ENCODE measurements at places on chromosomes 2 and 18.

- no peak overlapping the region for H3K4me3 ChIP-seq
- H3K36me3 ChIP-seq: no peaks in the 10 kb centered on the region
- H3K27me3 ChIP-seq: peaks cover 9% of the 10 kb centered on the region
Observed at GRCh38 chr2:152247337-152247695, 71.8 kb upstream of the STAM2 start.

- DNase-seq: no peak
- no peaks in the 10 kb centered on the region for H3K36me3 ChIP-seq
- H3K27me3 ChIP-seq: peaks cover 28% of the 10 kb centered on the region
- peaks cover 3% of the 10 kb centered on the region for H3K4me1 ChIP-seq
Observed at GRCh38 chr18:37391698-37392548, 173.7 kb downstream of the CELF4 start.

DNA sequence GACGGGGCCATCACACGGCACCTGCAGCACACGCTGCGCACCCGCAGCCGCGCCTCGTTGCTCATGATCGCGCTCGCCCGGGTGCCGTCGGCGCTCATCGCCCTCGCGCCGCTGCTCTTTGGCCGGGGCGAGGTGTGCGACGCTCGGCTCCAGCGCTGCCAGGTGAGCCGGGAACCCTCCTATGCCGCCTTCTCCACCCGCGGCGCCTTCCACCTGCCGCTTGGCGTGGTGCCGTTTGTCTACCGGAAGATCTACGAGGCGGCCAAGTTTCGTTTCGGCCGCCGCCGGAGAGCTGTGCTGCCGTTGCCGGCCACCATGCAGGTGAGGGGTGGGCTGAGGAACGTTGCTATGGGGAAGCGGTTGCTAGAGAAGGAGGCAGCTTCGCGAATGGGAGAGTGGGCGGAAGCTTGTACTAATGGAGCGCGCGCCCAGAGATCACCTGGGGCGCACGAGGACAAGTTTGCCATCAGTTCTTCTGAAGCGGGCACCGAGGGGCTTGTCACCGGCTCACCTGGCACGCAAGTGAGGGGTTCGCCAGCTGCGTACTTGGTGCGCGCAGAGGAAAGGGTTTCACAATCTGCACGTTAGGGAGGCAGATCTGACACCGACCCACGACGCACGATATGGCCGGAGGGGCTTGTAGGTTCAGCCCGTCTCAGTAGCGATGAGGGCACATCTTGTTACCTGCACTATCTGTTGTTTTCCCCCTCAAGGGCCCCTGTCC lies 45.6 kb downstream of the DDX18 start:
- H3K27me3 ChIP-seq: peaks cover 8% of the 10 kb centered on the region
- DNase-seq: no peak
- H3K4me3 ChIP-seq: no peak overlapping the region
- H3K27ac ChIP-seq: no peak overlapping the region

GRCh38 chr2:220949466-220949865 lies 622.6 kb downstream of the EPHA4 start:
- no peak overlapping the region for H3K4me3 ChIP-seq
- no peak overlapping the region for H3K27ac ChIP-seq
- H3K4me1 ChIP-seq: peaks cover 2% of the 10 kb centered on the region
- no peaks in the 10 kb centered on the region for H3K36me3 ChIP-seq
- peaks cover 3% of the 10 kb centered on the region for H3K27me3 ChIP-seq

GRCh38 chr2:95206096-95206495 lies 1.2 kb upstream of the ZNF892 start:
- peaks cover 23% of the 10 kb centered on the region for H3K36me3 ChIP-seq
- peak overlapping the region; percentile 92 for H3K27ac ChIP-seq
- H3K27me3 ChIP-seq: no peaks in the 10 kb centered on the region
- peaks cover 14% of the 10 kb centered on the region for H3K4me1 ChIP-seq
- DNase-seq: no peak
- peak overlapping the region; percentile 95 for H3K4me3 ChIP-seq

DNA sequence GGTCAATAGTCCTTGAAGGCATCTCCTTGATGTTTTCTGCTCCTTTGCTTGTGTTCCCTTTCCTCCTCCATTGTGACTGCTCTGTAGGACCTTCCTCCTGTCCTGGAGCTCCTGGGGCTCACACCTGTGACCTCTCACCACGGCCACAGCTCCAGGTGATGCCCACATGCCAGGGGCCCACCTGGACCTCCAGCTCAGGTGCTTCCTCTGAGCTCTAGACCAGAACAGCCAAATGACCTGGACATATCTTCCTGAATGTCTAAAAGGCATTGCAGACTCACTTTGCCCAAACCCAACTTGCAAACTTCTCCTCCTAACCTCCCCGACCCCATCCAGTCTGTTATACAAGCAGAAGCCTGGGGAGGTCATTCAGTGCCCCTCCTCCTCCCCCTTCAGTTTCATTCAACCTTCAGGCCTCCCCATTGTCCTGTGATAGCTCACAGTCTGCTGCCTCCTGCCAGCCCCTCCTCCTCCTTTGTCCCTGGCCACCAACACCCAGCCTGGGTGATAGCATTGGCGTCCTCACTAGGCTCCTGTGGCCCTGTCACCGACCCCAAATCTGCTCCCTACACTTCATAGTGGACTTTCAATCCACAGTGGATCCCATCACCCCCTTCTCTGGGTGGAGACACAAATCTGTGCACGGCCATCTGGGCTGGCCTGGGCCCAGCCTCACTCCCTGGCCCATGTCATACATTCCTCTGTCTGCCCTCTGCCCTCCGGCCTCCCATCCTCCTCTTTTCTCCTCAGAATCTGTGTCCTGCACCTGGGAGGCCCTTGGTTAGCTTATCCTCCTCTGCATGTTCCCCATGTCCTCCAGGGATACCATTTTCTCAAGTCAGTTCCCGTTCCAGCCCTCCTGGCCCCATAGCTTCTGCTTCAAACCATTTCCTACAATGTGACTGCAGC lies 310.4 kb upstream of the HDAC4 start:
- H3K27ac ChIP-seq: no peak overlapping the region
- H3K4me3 ChIP-seq: no peak overlapping the region
- no peak for DNase-seq
- peaks cover 6% of the 10 kb centered on the region for H3K36me3 ChIP-seq
- no peaks in the 10 kb centered on the region for H3K4me1 ChIP-seq

Data from memory B cell (primary cell).